ENCODE measurements at places on chromosomes 7 and 10.

DNA sequence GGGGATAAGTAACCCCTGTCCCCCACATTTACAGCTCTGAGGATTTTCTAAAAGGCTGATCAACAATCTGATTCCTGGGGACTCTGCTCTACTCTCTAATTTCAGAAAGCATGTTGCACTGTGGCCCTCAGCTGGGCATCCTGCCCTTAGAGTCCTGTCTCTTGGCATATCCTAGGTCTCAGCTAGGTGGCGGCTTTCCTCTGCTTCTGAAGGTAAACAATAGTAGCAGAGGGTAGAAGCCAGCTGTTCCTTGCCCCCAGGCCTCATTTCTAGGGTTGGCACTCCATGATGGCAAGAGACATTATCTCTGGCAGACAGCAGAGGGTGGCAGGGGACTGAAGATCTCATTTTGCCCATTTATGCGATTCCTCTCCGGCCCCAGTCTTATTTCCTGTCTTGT, 77.0 kb downstream of the ADCYAP1R1 start:
- DNase-seq: no peak

- no peak for DNase-seq
Measured at GRCh38 chr10:114274616-114275453, 35.8 kb downstream of the VWA2 start.

DNA sequence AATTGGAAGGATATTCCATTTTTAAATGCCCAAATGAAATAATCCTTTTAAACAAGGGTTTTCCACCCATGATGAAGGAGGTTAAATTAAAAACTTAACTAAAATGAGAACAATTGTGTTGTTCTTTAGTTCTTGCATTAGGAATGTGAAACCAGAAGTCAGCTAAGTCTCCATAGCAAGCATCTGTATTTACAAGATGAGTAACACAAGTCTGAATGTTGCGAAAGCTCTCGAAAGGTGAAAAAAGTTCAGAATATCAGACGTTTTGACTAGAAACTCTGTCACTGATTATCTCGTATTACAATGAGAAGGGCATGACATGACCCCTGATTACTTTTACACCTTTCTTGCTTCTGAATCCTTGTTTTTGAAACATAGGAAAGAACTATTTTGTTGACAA, 149.6 kb downstream of the BICC1 start:
- DNase-seq: no peak

GRCh38 chr10:86461963-86462804, 59.4 kb downstream of the WAPL start:
- DNase-seq: no peak

DNA sequence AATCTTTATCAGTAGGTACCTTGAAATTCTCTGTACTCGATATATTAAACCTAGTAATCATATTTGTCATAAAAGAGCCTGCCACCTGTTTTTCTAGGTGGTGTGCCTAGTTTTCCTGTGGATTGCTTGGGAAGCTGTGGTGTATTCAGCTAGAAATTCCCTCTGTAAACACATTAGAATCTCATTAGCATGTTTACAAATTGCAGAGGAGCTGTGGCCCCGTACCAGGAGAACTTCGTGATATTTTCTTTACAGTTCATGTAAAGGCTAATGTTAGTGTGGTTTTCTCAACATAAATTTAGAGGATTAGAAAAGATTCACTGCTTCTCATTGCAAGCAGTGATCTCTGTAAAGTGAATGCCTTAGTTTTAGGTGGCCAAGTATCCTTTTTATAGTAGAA, 144.7 kb downstream of the CCSER2 start:
- no peak for DNase-seq

GRCh38 chr7:23430893-23431259, 39.4 kb downstream of the IGF2BP3 start:
- DNase-seq: no peak
